ENCODE measurements at places on chromosomes 3 and 15.

- no peak for DNase-seq
These were observed 102.6 kb downstream of the STAC start for GRCh38 chr3:36482880-36483279.

DNA sequence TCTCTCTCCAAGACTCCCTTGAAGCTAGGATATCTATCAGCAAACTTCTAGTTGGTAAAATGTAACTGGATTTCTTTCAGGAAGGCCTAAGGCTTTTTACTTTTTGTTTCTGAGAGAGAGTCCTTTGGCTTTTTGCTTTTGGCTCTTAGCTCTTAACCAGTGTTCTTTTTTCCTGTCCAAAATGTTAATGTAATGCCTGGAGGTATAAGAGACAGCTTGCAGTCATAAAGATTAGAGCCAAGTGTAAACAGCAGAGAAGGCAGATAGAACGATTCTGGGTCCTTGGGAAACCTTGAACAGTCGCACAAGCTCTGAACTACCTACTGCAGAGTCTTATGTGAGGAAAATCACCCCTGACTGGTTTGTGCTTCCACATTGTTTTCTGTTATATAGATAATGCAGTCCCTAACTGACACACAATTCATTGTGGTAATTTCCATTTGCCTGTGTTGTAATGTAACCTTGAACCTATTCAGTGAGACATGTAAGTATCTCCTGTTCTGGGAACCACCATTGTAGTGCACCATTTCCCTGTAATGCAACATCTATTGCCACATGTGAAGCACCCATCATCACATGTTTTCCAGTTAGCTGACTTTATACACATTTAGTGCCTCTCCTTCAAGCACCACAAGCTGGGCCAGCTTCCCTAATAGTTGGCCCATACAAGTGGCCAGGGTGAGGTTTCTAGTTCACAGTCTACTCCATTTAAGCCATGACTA lies 1311.9 kb downstream of the ROBO1 start:
- DNase-seq = no peak

- peak; percentile 63 for DNase-seq
These were observed 97.8 kb downstream of the LARS2 start for GRCh38 chr3:45486136-45486535.

DNA sequence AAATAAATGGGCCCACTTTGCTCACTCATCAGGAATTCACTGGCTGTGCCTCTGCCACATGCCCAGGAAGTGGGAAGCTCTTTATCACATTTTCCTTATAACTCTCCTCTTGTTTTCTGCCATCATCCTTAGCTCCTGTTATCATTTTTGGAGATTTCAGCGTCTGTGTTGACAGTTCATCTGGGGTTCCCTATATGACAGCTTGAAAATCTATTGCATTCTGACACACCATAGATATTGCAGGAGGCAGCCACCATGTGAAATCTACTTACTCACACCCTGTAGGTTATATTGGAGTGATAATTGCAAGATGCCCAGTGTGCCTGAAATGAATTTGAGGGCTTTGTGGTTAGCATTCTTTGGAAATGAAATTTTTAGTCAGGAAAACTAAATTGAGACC lies 132.9 kb downstream of the RYR3 start:
- no peak for DNase-seq

DNA sequence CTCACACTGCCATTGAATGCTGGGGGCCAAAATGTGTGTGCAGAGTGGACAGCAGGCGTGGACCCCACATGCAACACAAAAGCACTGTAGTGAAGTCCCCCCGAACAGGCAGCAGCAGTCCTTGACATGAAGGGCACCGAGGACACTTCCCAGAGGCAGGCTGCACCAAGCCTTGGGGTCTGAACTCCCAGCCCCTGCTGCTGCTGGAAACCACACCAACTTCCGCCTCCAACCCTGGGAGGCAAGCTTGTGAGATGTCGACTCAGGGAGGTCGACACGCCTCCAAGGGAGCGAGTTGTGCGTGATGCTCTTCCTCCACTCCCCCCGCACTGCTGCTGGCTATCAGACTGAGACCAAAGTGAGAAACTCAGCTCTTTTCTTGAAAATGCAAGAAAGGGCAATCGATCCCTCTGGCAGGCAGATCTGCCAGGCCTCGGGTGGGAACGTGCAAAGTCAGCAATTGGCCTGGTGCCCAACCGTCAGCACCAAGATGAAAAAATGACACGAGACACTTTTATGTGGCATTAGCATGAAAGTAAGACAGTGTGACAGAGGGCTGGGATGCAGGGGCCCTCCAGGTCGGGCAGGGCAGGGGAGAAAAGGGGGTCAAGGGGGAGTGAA lies 43.6 kb downstream of the WHAMM start:
- no peak for DNase-seq

DNA sequence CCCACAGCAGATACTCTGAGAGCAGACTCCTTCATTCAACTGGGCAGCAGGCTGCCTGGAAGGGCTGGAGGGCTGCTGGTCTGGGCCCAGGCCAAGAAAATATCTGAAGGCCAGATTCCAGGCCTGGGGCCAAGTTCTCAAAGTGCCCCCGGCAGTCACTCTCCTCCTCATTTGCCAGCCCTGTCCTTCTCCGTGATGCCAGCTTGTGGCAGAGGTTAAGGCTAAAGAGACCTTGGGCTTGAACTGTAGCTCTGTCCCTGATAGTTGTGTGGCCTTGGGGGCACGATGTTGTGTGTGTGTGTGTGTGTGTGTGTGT lies 39.0 kb downstream of the FAM3D start:
- DNase-seq = no peak

- no peak for DNase-seq
These were observed 195.4 kb downstream of the TNIK start for GRCh38 chr3:171264758-171265157.

Data from amniotic epithelial cell (primary cell).